ENCODE measurements at places on chromosomes 11 and 22.

DNA sequence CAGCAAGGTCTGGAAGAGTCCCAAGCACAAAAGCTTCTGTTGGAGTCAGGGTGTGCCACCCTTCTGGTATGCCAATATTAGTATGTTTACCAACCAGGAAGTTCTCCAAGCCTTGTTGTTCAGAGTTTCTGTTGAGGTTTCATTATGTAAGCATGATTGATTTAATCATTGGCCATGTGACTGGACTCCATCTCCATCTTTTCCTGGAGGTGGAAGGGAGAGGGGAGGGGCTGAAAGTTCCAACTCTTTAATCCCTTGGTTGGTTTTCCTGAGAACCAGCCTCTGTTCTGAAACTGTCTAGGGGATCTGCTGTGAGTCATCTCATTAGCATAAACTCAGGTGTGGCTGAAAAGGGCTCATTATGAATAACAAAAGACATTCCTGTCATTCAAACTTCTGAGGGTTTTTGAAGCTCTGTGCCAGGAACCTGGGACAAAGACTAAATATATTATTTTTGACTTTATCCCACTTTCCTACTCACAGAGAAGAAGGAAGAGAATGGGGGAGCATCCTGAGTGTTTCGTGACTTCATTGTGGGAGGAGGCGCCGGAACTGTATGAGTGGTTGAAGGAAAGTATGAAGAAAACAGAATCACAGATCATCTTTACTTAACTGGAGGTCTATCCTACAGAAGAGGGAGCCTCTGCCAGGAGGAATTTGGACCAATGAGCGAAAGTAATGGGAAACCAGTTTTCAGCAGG lies 138.2 kb downstream of the NECTIN1 start:
- DNase-seq = no peak

- no peak for DNase-seq
These were observed 7.8 kb downstream of the PHOX2A start for GRCh38 chr11:72236083-72236697.

GRCh38 chr22:24189249-24190158 lies 8.2 kb downstream of the SUSD2 start:
- peak; percentile 75 for DNase-seq

- DNase-seq = no peak
These were observed 482.8 kb downstream of the SOX6 start for GRCh38 chr11:15873501-15873900.

- no peak for DNase-seq
These were observed at the start of gene CATSPERZ for GRCh38 chr11:64299847-64300648. Gene CATSPERZ (plus strand): TSS chr11:64300358. CDS start chr11:64300411, 53 bp downstream.

- no peak for DNase-seq
These were observed 22.2 kb upstream of the ZNF143 start for GRCh38 chr11:9438611-9439010.

DNA sequence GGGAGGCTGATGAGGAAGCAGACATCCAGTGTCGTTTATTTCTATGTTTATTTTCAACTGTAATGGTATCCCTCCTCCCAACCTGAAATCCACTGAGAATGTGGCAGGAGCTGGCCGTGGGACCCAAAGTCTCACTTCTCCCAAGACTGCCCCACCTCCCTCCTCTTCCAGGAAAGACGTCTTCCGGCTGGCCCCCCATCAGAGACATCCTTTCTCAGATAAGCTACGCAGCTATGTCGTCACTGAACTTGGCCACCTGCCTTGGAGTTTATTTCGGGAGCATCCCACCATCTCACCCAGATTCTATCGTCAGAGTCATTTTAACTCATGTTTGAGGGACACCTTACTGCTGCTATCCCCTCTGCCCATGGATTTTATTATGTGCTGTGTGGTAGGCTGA lies 13.9 kb downstream of the TMEM184B start:
- no peak for DNase-seq

DNA sequence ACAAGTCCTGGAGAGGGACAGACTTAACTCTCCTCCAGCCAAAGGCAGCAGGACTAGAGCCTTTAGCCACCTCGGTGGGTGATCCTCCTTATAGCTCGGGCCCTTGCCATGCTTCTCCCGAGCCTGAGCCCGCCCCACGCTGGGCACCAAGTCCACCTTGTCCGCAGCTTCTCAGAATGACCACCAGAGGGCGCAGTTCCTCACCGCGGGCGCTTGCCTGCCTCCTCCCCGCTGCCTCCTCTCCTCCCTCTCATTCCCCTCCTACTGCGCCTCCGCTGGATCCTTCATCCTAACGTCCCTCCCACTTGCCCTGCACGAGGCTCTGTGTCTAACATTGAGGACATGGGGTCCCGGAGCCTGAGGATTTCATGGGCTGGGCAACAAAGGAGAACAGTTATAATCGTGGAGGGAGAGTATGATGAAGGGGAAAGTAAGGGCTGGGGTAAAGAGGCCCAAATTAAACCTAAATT lies 11.3 kb upstream of the MOGAT2 start:
- DNase-seq = peak; percentile 58

- DNase-seq = peak; percentile 59
These were observed 48.4 kb downstream of the GRAMD1B start for GRCh38 chr11:123478352-123478987.

GRCh38 chr11:45149483-45150056 lies 3.1 kb downstream of the PRDM11 start:
- no peak for DNase-seq

DNA sequence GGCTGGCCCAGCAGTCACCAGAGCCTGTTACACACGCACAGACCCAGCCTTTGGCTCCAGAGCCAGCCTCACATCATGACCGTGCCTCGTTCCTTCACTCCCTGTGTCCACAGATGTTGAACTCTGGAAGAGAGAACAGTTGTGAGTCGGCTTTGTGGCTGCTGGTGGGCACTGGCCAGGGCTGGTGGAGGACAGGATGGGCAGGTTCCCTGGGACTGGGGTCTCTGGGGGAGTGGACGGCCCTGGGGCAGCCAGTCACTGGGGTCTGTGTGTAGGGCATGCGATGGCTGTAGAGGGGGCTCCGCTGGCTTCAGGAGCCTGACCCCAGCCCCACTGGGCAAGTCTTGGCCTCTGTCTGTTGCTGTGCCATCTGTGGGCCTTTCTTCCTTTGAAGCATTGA lies 1070.1 kb downstream of the BRD1 start:
- no peak for DNase-seq

DNA sequence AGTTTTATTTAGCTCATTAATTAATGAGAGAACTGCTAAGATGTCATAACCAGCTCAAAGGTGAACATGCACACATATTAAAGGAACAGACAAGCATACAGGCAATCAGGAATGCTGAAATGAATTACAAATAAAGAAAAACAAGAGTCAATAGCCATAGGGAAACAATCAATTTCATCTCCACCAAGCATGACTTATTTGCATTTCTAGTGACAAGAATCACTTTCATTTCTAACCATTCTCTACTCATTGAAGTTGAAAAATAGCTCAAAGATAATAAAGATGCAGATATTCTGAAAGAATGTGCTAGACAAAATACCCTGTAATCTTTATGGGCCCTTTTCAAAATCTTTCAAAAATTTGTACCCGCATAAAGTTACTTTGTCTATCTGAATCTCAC lies 23.2 kb downstream of the ISX start:
- no peak for DNase-seq

DNA sequence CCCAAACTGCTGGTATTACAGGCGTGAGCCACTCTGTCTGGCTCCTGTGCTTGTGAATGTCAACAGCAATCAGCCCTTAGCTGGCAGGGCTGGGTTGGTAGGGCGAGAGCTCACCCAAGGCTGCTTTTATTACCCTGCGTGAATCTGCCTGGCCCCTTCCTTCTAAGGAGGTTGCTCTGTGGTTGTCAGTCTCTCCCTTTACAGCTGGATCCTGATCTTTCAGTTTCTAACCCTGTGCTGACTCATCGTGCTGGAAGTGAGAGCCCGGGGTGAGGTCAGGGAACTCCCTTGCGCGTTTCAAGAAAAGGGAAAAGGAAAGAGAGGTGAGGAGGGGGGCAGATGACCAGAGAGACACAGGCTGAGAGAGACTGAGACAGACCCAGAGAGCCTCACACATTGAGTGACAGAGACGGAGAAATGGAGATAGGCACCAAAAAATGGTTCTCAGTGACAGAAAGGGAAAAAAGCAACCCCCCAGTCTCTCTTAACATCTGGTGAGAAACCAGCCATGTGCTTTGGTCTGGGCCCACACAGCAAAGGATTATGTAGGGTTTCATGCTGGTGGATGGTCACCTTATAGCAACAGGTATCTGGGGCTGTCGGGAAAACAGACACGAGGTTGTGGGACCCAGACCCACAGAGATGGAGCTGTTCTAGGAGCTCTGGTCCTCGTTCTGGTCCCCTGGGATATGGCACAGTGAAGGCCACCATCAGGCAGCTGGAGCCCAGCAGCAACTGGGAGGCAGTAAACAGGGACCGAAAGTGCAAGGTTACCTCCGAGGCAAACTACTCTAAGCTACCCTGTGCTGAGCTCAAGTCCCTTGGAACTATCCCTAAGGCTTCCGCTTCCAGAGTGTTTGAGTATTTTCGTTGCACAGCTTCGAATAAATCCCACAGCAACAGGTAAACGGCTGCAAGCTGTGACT lies 2.5 kb downstream of the TCN2 start:
- no peak for DNase-seq

- DNase-seq = no peak
These were observed 19.4 kb downstream of the KCNJ5 start for GRCh38 chr11:128910576-128910975.

- DNase-seq = no peak
These were observed 535 bp downstream of the AQP11 start for GRCh38 chr11:77590194-77590782.
